Activated CD4-positive, CD25-positive, alpha-beta regulatory T cell treated with anti-CD3 and anti-CD28 coated beads, Interleukin-2, amount 50 U/mL, for 16 hours (primary cell): ENCODE measurements at places on chromosomes 3 and 15.

- DNase-seq = no peak
These were observed 58.1 kb upstream of the AGBL1 start for GRCh38 chr15:86021281-86022264.

DNA sequence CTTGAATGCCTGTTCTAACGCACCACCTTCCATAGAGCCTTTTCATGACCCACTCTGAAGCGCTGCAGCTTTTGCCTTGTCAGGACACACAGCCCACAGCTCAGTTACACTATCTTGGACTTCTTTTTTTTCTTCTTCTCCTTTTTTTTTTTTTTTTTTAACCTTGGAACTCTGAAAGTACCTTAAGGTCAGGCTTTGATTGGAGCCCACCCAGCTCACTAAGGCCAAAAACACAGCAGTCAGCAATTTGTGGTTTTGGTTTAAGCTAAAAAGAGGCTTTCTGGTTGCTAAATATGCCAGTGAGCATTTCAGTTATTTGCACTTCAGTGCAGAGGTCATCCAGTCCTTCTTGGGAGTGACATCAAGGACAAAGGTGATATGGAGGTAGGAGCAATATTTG lies 1.7 kb downstream of the SLC25A20 start:
- no peak for DNase-seq

DNA sequence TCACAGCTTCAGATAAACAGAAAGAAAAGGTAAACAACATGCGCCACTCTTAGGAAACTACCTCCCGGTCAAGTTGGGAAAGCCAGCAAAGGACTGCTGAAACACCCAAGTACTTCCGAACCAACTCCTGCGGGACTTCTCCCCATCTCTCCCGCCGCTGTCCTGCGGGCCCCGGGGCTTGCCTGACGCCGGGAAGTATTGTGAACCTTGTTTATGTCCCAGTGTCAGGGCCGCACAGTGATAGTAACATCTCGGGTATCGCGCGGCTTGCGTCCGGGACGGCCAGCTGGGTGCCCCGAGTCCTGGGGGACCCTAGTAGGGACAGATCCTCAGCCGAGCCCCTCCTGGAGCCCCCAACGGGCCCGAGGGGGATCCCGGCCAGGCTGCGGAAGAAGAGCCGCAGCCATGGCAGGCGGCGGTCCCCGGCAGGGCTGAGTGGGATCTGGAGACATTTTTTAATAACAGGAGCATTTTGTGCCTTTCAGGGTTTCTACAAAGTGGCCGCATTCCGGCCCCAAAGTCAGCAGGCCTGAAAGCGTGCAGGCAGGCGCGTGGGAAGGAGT lies 756 bp downstream of the CLPX start:
- DNase-seq = no peak

DNA sequence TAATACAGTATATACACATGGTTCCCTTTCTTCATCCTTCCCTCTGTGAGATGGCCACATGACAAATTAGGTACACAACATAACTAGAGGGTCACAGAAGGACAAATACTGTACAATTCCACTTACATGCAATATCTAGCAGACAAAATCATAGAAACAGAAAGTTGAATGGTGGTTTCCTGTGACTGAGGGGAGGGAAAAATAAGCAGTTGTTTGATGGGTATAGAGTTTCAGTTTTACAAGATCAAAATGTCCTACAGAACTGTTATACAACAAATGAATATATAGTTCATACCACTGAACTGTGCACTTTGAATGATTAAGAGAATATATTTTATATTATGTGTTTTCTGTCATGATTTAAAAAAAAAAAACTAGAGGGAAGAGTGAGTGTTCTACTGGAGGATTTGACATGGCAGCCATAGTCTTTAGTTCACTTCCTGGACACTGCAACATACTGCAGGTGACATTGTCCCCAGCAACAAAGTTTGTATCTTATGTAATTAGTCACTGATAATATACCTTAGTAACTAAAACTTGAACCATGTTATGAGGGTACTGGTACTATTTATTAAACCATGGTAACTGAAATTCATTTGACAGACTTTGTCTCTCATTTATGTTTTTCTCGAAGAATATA lies 37.2 kb downstream of the CCDC54 start:
- no peak for DNase-seq

DNA sequence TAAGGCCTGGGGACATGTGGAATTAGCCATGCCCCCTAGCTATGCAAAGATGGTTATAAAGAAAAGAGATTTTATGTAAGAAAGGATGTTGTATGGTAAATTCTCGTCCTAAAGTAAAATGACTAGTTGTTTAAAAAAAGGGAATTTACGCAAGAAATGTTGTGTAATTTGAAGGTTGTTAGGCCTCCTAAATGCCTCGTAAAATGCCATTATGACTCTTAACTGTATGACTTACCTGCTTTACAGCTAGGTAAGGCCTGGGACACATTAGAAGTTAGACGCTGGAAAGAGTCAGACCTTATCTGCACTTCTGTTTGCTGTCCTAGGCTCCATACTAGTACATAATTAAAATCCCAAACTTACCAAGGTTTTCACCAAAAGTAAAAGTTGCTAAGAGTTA lies 17.5 kb upstream of the HHATL start:
- DNase-seq = no peak

DNA sequence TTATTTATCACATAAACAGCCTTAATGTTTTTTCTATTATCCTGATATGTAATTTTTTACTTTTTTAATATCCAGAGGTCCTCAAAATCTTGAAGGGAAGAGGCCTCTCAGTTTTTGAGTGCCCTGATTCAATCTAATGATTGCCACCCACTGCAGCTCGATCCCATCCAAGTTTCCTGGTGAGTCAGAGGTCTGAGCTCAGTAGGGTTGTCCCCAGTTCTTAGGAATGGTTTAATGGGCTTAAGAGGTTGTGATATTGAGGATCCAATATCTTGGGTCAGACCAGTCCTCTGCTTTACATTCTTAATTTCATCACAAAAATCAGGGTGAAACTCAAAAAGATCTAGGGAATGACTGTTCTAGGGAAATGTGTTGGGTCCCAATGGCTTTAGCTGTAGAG lies 238.5 kb downstream of the NSUN3 start:
- no peak for DNase-seq
